ENCODE measurements at places on chromosomes 1 and 21. TPM values are rescaled to one million over a fixed set of nuclear protein-coding genes. Genes with fewer than 3 reads are reported as not detected.

- no peak for DNase-seq
- no peaks in the 10 kb centered on the region for H3K27me3 ChIP-seq
- H3K4me1 ChIP-seq = no peaks in the 10 kb centered on the region
- H3K36me3 ChIP-seq = no peaks in the 10 kb centered on the region
- H3K27ac ChIP-seq = no peak overlapping the region
Observed at GRCh38 chr1:50522691-50523342, 99.6 kb upstream of the DMRTA2 start.

GRCh38 chr1:214277704-214278635 lies 3.0 kb upstream of the SMYD2 start:
- H3K4me1 ChIP-seq = peaks cover 20% of the 10 kb centered on the region
- no peak overlapping the region for H3K27ac ChIP-seq
- H3K27me3 ChIP-seq = no peaks in the 10 kb centered on the region

DNA sequence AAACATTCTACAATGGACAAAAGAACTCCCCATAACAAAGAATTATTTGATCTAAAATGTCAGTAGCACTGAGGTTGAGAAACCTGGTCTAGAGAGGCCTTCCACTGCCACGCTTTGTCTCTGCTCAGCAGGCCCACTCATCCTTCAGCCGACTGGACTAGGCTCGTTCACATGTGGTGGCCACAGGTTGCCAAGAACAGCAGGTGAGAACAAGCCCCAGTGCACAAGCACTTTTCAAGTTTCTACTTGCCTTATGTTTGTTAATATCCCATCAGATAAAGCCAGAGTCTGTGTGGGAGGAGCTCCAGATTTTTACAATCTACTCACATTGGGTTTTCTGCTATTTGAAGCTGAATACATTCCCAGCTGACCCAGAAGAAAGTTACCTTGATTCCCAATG lies 9.1 kb upstream of the EFHD2 start:
- no peaks in the 10 kb centered on the region for H3K36me3 ChIP-seq
- no peaks in the 10 kb centered on the region for H3K4me1 ChIP-seq
- H3K27ac ChIP-seq = no peak overlapping the region

- DNase-seq = no peak
- H3K36me3 ChIP-seq = no peaks in the 10 kb centered on the region
Observed at GRCh38 chr21:41098481-41099042, 69.4 kb upstream of the BACE2 start.

GRCh38 chr21:32682696-32683474 lies 44.9 kb downstream of the SYNJ1 start:
- H3K27ac ChIP-seq = no peak overlapping the region
- H3K27me3 ChIP-seq = no peaks in the 10 kb centered on the region
- no peak for DNase-seq
- H3K4me1 ChIP-seq = no peaks in the 10 kb centered on the region
- H3K4me3 ChIP-seq = no peak overlapping the region

- no peak overlapping the region for H3K4me3 ChIP-seq
- no peak for DNase-seq
- no peak overlapping the region for H3K27ac ChIP-seq
Observed at GRCh38 chr21:31720330-31720729, 11.6 kb downstream of the SCAF4 start.

- no peak for DNase-seq
- no peak overlapping the region for H3K4me3 ChIP-seq
- H3K27me3 ChIP-seq = no peaks in the 10 kb centered on the region
- H3K4me1 ChIP-seq = no peaks in the 10 kb centered on the region
Observed at GRCh38 chr1:202311875-202312635, 29.7 kb downstream of the UBE2T start.

DNA sequence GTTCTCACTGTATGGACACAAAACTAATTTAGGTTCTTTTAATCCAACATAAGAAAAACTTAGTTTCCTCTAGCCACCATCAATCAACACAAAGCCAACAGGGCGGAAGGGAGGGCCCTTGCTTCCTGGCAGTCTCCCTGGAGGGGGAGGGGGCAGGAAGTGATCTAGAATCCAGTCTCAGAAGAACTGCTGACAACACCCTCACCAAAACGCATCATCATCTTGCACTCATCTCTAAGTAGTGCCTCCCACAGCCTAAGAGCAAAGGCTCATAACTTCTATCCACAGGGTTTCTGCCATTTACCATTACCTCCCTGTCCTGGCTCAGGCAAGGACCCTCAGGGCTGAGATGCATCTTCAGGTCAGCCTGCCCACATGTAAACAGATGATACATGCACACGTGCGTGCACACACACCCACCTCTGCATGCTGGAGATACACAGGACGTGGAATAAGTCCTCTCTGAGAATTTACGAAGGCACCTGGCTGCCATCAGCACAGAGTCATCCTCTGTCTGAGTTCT lies 20.5 kb downstream of the HIVEP3 start:
- H3K27ac ChIP-seq = no peak overlapping the region
- no peak overlapping the region for H3K4me3 ChIP-seq
- DNase-seq = no peak

- no peak overlapping the region for H3K27ac ChIP-seq
- no peak for DNase-seq
- no peaks in the 10 kb centered on the region for H3K4me1 ChIP-seq
- H3K27me3 ChIP-seq = no peaks in the 10 kb centered on the region
Observed at GRCh38 chr21:31830701-31831100, 42.1 kb upstream of the HUNK start.

- H3K4me1 ChIP-seq = no peaks in the 10 kb centered on the region
- H3K36me3 ChIP-seq = no peaks in the 10 kb centered on the region
- H3K27ac ChIP-seq = no peak overlapping the region
Observed at GRCh38 chr1:5711956-5712645, 280.1 kb downstream of the NPHP4 start.

DNA sequence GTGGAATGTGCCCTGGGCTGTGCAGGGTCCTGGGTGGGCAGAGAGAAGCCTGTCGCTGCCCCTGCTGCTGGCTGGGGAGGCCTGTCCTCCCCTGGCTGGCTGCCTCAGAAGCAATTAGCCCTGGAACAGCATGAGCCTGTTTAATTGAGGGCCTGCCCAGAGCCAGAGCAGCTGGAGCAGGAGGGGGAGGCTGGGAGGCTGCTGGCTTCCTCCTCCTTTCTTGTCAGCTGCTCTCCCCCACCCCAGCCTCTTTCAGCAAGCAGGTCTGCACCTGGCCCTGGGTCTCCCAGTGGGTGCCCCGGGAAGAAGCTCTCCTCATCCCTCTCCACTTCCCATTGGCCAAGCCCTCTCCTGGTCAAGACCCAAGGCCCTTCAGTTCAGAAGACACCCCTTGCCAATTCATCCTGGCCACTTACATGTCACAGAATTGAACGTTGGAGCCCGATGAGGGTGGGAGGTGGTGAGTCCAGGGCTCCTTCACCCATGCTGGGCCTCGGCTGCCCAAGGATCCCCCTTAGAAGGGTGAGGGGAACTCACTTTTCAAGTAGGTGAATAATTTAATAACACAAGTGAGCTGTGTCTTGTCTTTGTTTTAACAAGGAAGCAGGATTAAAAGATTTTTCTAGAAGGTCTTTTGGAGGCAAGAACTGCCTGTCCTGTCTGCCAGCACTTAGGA lies 13.2 kb downstream of the AMPD2 start:
- peak; percentile 86 for DNase-seq
- no peaks in the 10 kb centered on the region for H3K27me3 ChIP-seq
- peak overlapping the region; percentile 86 for H3K27ac ChIP-seq
- H3K4me1 ChIP-seq = peaks cover 30% of the 10 kb centered on the region
- H3K4me3 ChIP-seq = no peak overlapping the region
- H3K36me3 ChIP-seq = no peaks in the 10 kb centered on the region

DNA sequence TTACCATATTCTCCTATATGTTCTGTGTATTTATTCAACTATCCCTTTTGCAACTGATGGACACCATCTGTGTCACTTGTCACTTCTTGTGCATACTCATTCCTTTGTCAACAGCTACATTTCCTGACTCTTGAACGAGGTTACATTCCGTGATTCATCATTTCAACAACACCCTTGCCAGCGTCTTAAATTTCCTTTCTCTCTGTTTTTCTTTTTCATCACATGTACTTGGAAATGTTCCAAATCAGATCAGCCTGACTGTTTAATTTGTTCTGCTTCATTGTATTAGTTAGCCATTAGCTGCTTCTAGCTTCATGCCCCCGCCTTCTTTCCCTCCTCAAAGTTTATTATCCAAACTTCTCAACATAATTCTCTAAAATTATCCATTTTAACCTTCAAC lies 173.0 kb downstream of the ADGRL4 start:
- DNase-seq = no peak
- no peaks in the 10 kb centered on the region for H3K36me3 ChIP-seq
- H3K27me3 ChIP-seq = no peaks in the 10 kb centered on the region
- H3K4me3 ChIP-seq = no peak overlapping the region
- no peaks in the 10 kb centered on the region for H3K4me1 ChIP-seq
- no peak overlapping the region for H3K27ac ChIP-seq

GRCh38 chr1:203388683-203389082 lies 37.8 kb upstream of the FMOD start:
- no peaks in the 10 kb centered on the region for H3K4me1 ChIP-seq
- H3K4me3 ChIP-seq = no peak overlapping the region
- H3K36me3 ChIP-seq = no peaks in the 10 kb centered on the region
- H3K27me3 ChIP-seq = no peaks in the 10 kb centered on the region
- DNase-seq = no peak

- H3K4me3 ChIP-seq = no peak overlapping the region
- H3K27me3 ChIP-seq = no peaks in the 10 kb centered on the region
- H3K36me3 ChIP-seq = no peaks in the 10 kb centered on the region
- DNase-seq = no peak
- no peak overlapping the region for H3K27ac ChIP-seq
Observed at GRCh38 chr1:62826901-62827300, 43.0 kb downstream of the ATG4C start.

- H3K4me3 ChIP-seq = no peak overlapping the region
- H3K4me1 ChIP-seq = no peaks in the 10 kb centered on the region
- no peak overlapping the region for H3K27ac ChIP-seq
- no peaks in the 10 kb centered on the region for H3K27me3 ChIP-seq
- H3K36me3 ChIP-seq = no peaks in the 10 kb centered on the region
- DNase-seq = no peak
Observed at GRCh38 chr1:67174716-67175284, 8.5 kb downstream of the IL23R start.

GRCh38 chr1:47785561-47786271 lies 211.5 kb downstream of the TRABD2B start:
- H3K36me3 ChIP-seq = no peaks in the 10 kb centered on the region
- DNase-seq = peak; percentile 48
- H3K27me3 ChIP-seq = no peaks in the 10 kb centered on the region

GRCh38 chr1:107171333-107171732 lies 30.5 kb downstream of the NTNG1 start:
- no peak for DNase-seq
- H3K4me1 ChIP-seq = no peaks in the 10 kb centered on the region
- no peaks in the 10 kb centered on the region for H3K36me3 ChIP-seq
- no peaks in the 10 kb centered on the region for H3K27me3 ChIP-seq
- no peak overlapping the region for H3K4me3 ChIP-seq

- H3K27ac ChIP-seq = no peak overlapping the region
- H3K4me1 ChIP-seq = no peaks in the 10 kb centered on the region
- no peak for DNase-seq
- no peak overlapping the region for H3K4me3 ChIP-seq
- H3K36me3 ChIP-seq = no peaks in the 10 kb centered on the region
Observed at GRCh38 chr1:113652771-113653170, 106.5 kb downstream of the PHTF1 start.

GRCh38 chr1:9253004-9253403 lies 18.4 kb downstream of the H6PD start:
- no peak overlapping the region for H3K4me3 ChIP-seq
- H3K36me3 ChIP-seq = no peaks in the 10 kb centered on the region
- H3K27me3 ChIP-seq = no peaks in the 10 kb centered on the region
- DNase-seq = no peak
- peaks cover 64% of the 10 kb centered on the region for H3K4me1 ChIP-seq

- H3K4me1 ChIP-seq = no peaks in the 10 kb centered on the region
- H3K36me3 ChIP-seq = no peaks in the 10 kb centered on the region
- H3K27me3 ChIP-seq = no peaks in the 10 kb centered on the region
- no peak for DNase-seq
- H3K27ac ChIP-seq = no peak overlapping the region
- no peak overlapping the region for H3K4me3 ChIP-seq
Observed at GRCh38 chr1:5364591-5364990, 627.6 kb downstream of the NPHP4 start.

GRCh38 chr1:94998748-94999147 lies 71.8 kb upstream of the CNN3 start:
- H3K27me3 ChIP-seq = no peaks in the 10 kb centered on the region
- peaks cover 12% of the 10 kb centered on the region for H3K4me1 ChIP-seq
- DNase-seq = no peak
- no peak overlapping the region for H3K27ac ChIP-seq
- H3K4me3 ChIP-seq = no peak overlapping the region

DNA sequence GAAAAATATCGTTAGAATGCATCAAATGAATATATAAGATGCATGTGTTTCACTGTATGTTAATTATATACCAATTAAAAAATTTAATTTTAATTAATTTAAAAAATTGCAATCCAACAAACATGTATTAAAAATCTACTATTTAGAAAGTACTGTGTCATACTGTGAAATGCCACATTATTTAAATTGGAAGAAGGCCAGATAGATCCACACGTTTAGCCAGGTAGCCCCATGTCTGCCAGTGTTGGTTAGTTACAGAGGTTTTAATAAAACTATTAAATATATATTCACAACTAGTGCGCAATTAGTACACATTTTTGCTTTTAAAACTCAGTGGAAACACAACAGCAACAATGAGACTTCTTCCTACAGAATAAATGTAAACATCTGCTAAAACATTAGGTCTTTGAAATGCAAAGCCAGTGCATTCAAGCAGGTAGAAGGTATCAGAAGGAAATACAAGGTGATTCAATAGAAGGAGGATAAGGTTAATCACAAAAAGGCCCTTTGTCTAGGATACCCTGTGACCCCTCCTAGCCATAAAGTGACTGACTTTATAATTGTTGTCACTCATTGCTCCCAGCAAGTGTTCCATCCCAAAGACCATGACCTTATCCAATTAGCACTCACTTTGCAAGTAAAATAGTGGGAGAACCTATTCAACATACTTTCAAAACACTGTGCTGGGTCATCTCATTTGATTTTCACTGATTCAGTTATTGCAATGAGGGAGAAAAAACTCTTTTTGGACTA lies 211.5 kb downstream of the TTLL7 start:
- H3K27me3 ChIP-seq = no peaks in the 10 kb centered on the region
- no peaks in the 10 kb centered on the region for H3K4me1 ChIP-seq
- DNase-seq = no peak
- no peak overlapping the region for H3K27ac ChIP-seq
- H3K36me3 ChIP-seq = no peaks in the 10 kb centered on the region

DNA sequence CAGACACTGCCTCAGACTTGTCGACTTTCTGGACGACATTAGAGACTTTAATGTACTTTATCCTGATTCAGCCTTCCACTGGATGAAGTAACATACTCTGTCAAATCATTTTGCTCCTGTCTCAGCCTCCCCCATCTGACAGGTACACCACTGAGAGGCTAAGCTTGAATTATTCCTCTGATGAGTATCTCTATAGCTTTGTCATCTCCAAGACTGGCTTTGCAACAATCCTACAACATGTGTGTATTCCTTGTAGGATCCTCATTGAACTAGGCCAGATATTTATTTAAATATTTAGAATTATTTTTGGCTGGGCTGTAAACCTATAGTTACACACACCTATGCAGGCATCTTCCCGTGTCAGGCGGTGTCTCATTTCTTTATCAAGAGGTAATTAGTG lies 1.1 kb upstream of the TRIM58 start:
- H3K4me3 ChIP-seq = no peak overlapping the region
- no peaks in the 10 kb centered on the region for H3K27me3 ChIP-seq
- DNase-seq = no peak
- no peak overlapping the region for H3K27ac ChIP-seq

FCGR3B gene
- total RNA-seq = not detected

DPYD gene
- 11.5 TPM for total RNA-seq

HSD3B2 gene
- 0.19 TPM for total RNA-seq

LCA5L gene
- total RNA-seq = 61.9 TPM

BMP8A gene
- total RNA-seq = 5.6 TPM

CLDN19 gene
- 0.24 TPM for total RNA-seq

ZBTB8A gene
- total RNA-seq = 6.4 TPM

GPR157 gene
- 8.8 TPM for total RNA-seq

GPR37L1 gene
- 0.56 TPM for total RNA-seq

Measured in testis (tissue), 5 donors.